ENCODE measurements at places on chromosomes 2 and 18. TPM values are rescaled to one million over a fixed set of nuclear protein-coding genes. Genes with fewer than 3 reads are reported as not detected.

Gene AOX1
- total RNA-seq, result 5.7 TPM

Gene ITGB6
- 0.66 TPM for total RNA-seq

Gene TWSG1
- total RNA-seq, result 17.3 TPM

Gene FOXD4L1
- 0.31 TPM for total RNA-seq

Gene GCG
- not detected for total RNA-seq

Gene COL5A2
- 72.7 TPM for total RNA-seq

Gene VWC2L
- total RNA-seq, result not detected

Gene REG1B
- not detected for total RNA-seq

Gene DNAH6
- total RNA-seq, result 0.10 TPM

Gene TSPYL6
- not detected for total RNA-seq

Gene UGT1A6
- 1.1 TPM for total RNA-seq

Gene SERPINB5
- 0.13 TPM for total RNA-seq

Gene CLEC4F
- total RNA-seq, result not detected

Gene UGT1A3
- total RNA-seq, result 0.13 TPM

Gene PAIP2B
- 0.31 TPM for total RNA-seq

Gene SAG
- not detected for total RNA-seq

Gene NRBP1
- total RNA-seq, result 127 TPM

Gene SGPP2
- 0.56 TPM for total RNA-seq

Gene SCYGR8
- not detected for total RNA-seq

Gene TUBA3E
- 4.6 TPM for total RNA-seq

Gene IL18R1
- total RNA-seq, result 1.0 TPM

Gene RRM2
- total RNA-seq, result 262 TPM

Gene DTNB
- 8.5 TPM for total RNA-seq

Gene ECEL1
- 0.37 TPM for total RNA-seq

Gene SLC30A3
- total RNA-seq, result 3.2 TPM

Gene LONRF2
- 2.0 TPM for total RNA-seq

Gene NAT8
- total RNA-seq, result not detected

Measured in A549 treated with Hydrocortisone at 1 μM for 4 hours (cell line).